ENCODE measurements at places on chromosomes 2 and 18. TPM values are rescaled to one million over a fixed set of nuclear protein-coding genes. Genes with fewer than 3 reads are reported as not detected.

GRCh38 chr2:150341982-150342680 is 145.3 kb downstream of the RND3 start:
- no peak for DNase-seq

GRCh38 chr18:65265761-65266160 is 485.1 kb upstream of the CDH7 start:
- DNase-seq, result no peak

GRCh38 chr2:73107211-73107926 is 5.4 kb downstream of the RAB11FIP5 start:
- no peak for DNase-seq

- DNase-seq, result no peak
Observed at GRCh38 chr2:98658816-98659490, 50.6 kb downstream of the UNC50 start.

DNA sequence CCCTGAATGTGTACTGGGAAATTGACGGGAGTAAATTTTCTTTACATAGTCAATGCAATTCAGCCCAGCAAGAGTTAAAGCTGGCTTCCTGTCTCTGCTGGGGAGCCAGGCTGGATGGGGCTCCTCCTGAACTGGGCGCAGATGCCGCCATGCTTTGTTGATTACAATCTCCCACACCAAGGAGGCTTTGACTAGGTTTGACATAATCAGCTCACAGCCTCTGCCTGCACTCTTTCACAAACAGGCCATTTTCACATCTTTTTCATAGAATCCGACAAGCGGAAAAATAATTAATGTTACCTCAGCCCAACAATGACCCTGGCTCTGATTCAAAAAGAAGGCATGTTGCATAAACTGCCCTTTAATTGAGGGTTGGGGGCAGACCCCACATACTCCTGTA is 54.3 kb downstream of the FOXI3 start:
- no peak for DNase-seq

DNA sequence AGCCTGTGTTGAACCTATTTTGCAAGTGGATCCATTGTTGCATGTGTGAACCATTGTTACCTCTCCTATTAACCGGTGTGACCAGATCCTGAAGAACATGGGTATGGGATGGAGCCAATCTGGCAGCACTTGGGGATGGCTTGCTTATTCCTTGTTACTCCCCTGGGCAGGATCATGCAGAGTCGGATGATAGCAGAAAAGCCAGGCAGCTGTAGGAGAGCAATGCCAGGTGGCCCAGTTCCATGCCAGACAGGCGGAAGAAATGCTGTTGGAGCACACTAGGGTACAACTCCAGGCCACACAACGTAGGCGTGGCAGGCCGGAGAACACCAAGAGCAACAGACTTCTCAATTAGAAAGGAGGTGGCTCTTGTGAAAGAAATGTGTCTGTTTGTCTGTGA is 16.3 kb upstream of the MYO1B start:
- DNase-seq, result no peak

PLCL1 gene
- 32.6 TPM for total RNA-seq

KDM3A gene
- total RNA-seq, result 19.6 TPM

CDCA7 gene
- 14.3 TPM for total RNA-seq

REEP1 gene
- 147 TPM for total RNA-seq

Data from frontal cortex (tissue), 4 donors.